ENCODE measurements at places on chromosomes 5 and 9.

DNA sequence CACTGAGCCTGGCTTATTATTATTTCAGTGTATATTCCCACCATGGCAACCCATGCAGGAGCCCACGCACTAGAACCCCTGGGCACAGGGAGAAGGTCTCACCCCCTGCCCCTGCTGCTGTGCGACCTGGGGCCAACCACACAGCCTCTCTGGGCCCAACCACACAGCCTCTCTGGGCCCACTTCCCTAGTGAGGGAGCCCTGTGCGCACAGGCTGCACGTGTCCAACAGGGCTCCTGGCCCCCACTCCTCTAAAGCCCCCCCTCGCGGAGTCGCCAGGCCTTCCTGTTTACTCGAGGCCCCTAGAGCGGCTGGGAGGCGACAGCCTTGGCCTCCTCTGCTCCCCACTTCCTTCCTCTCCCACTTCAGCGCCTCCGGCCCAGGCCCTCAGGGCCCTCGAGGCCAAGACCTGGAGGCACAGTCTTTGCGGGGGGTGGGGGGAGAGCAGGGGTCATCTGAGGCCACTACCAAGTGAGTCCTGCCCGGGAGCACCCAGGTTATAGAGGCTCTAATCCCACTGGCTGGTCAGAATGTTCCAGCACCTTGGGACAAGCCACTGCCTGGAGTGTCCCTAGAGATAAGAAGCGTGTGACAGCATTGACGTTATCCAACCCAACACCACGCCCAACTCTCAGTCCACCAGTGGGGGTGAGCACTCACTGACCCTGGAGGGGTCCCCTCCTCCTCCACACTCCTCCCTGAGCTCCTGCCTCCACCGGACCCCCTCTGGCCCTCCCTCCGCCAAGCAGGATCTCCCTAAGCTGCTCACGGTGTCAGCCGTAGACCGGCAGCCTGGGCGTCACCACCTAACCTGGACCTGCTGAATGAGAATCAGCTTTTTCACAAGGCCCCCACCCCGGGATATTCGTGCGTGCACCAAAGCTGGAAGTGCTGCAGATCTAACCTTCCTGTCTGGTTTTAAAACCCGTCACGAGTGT lies 7.9 kb upstream of the ENG start:
- no peak for DNase-seq

DNA sequence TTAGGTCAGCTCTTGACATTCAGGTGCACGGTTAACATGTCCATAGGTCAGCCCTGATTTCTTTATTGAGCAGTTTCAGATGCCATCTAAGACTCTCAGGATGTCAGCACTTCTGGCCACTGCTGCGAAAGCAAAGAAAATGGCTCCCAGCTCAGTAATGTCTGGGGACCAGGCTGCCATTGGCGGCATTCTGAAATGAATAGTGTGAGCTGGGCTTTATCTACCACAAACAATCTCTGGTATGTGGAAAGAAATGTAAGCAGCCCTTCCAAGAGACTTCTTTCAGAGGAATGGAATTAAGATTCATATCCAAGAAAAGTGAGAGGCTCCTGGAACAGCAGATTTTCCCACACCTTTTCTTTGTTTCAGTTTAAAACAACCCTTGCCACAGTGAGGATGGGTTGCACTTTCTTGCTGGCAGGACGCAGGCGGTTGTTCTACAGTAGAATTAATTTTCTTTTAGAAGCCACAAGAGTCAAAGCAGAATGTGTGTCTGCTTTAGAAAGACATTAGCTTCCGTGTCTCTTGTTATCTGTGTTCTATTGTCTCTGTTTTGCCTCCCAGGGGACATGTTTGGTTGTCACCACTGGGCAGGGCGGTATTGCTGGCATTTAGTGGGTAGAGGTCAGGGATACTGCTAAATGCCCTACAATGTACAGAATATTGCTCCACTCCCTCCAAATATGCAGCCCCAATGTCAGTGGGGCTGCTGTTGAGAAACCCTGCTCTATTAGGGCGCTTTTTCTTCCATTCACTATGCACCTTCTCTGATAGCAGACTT lies 149.9 kb upstream of the ANKH start:
- no peak for DNase-seq

GRCh38 chr5:53970475-53970874 lies 339.9 kb downstream of the ARL15 start:
- DNase-seq, result no peak

GRCh38 chr9:130366888-130367550 lies 77.7 kb upstream of the ASS1 start:
- DNase-seq, result no peak

- DNase-seq, result no peak
These were observed 190.7 kb downstream of the CD180 start for GRCh38 chr5:67005737-67006499.

GRCh38 chr9:93483497-93483896 lies 30.1 kb upstream of the FAM120AOS start:
- no peak for DNase-seq

- DNase-seq, result no peak
These were observed 22.7 kb downstream of the KIF3A start for GRCh38 chr5:132714456-132715307.

DNA sequence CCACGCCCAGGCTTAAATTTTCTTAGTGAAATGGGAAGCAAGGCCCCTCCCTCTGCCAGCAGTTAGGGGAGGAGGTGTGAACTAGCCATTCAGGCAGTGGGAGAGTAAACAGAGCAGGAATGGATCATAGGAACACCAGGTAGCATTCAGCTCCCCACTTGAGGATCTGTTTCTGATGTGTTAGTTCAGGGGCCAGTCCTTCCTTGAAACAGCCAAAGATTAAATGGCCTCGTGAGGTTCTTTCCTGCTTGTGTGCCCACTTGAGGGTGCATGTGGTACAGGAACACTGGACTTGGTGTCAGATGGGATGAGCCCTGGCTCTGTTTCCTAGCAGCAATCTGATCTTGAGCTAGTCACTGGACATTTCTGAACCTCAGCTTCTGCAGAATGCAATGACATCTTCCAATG lies 21.2 kb downstream of the FAXDC2 start:
- no peak for DNase-seq

- DNase-seq, result no peak
These were observed 316.1 kb downstream of the IRX1 start for GRCh38 chr5:3911773-3912172.

DNA sequence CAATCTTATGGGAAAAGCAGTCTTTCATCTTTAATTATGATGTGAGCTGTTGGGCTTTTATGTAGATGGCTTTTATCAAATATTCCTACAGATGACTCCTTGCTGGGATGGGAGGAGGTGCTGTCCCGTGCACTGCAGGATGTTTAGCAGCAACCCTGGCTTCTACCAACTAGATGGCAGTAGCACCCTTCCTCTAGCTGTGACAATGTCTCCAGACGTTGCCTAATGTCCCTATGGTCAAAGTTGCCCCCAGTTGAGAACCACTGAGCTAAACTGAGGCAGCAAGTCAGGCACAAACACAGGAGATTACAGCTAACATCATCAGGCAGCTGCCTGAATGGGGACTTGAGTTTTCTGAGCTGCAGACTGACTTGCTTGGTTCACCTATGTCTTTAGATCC lies 401.9 kb upstream of the PDE4D start:
- no peak for DNase-seq

DNA sequence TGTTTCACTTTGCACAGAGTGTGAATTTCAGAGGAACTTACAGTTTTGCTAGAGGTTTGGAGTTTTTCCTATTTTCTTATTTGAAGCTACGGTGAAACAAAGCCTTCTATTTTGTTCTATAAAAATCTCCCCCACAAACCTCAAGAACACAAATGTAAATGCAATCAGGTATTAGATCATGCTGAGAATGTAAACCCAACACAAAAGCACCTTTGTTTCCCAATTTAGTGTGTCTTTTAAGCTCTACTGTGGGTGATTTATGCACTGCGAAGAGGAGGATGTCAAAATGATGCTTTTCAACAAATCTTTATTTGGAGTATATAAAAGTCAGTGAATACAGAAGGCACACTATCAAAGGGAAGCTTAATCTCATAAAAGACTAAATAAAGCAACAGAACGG lies 4.3 kb upstream of the DRD1 start:
- DNase-seq, result no peak

GRCh38 chr5:180350711-180351465 lies 2.2 kb downstream of the GFPT2 start:
- DNase-seq, result no peak

DNA sequence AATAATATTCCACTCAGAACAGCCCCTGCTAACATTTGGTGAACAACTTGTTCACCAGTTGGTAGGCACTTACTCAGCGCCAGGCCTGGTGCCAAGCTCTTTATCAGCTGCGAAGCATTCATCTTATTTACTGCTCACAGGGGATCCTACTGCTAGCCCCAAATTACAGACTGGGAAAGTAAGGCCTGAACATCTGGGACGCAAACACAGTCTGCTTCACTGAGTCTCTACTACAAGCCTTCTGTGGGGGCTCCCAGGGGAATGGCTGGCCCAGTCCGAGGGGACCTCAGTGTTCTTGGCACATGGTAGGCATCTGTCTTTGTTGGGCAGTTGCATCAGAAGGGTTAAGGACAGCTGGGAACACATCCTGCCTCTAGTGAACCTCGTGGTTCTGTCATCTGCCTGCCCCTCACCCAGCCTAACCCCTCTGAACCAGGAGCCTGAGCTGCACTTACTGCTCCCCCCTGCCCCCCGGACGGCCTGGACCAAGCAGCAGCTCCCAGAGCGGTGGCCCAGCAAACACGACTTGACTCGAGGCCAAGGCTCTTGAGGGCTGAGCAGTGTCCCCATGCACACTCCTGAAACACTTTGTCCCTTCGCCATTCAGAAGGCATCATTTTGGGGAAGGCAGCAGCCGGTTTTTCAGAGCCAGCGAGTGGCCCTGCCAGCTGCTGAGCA lies at the start of gene PHYHD1:
PHYHD1 (plus strand) TSS at position 602 of the 678 bp plus-strand sequence. CDS start 1,342 bp downstream, outside the sequence.
- no peak for DNase-seq

DNA sequence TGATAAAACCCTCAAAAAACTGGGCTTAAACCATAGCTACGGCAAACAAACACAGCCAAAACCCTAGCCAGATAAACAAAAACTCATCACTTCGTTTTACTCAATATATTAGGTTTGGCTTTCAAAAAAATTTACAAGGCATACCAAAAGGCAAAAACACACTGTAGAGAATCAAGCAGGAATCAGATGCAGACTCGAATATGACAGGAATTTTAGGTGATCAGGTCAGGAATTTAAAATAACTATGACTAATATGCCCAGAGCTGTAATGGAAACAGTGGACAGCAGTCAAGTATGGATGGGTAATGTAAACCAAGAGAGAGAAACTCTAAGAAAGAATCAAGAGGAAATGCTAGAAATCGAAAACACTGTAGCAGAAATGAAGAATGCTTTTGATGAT lies 26.5 kb upstream of the DOCK2 start:
- no peak for DNase-seq

DNA sequence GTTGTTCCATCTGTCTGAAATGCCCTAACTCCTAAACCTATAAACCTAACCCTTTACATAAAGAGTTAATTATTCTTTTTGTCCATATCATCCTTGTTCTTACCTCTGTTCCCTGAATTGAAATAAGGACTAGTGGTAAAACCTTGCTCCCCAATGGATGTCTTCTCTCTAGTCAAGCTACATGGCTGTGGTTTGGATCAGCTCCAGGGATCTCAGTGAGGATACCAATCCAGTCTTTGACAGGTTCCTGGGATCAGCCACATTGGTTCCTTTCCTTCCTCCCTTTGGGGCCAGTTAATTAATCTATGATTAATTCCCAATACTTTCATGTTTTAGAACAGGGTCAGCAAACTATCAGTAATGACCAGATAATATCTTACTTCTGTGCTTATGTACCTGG lies 151.6 kb downstream of the SIL1 start:
- DNase-seq, result no peak

DNA sequence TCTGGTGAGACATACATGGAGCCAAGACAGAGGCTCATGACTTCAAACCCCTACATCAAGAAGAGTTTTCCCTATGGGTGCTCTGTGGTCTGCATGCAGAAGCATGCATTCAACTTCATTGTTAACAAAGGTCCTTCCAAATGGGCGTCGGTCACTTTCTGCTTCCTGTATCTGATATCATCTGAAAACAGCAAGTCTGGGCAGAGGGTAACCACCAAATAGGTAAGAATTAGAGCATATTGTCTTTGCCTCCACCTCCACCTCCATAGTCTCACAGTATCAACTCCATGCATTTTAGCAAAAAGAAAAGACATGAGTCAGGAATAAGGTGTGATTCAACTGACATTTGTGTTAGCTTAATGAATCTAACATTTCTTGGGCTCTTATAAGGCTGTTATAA lies 462.9 kb downstream of the DMRT2 start:
- no peak for DNase-seq

GRCh38 chr9:111037708-111038330 lies 451 bp downstream of the LPAR1 start:
- DNase-seq, result no peak

DNA sequence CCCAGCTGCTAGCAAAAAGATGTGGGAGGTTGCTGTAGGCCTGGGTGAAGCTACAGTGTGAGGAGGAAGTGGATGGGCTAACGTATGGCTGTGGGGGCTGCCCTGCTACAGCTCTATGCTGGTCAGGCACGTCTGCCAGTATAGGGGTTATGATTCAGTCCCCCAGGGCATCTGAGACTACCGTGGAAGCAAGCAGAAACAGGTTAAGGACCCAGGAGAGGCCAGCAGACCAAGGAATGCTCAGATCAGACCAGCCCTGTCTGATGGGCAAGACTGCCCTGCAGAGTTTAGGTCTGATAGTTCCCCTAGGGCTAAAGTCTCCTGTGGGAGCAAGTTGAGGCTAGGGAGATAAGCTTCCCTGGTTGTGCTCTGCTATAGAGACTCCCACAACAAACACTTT lies 416.1 kb upstream of the CTNND2 start:
- DNase-seq, result no peak

DNA sequence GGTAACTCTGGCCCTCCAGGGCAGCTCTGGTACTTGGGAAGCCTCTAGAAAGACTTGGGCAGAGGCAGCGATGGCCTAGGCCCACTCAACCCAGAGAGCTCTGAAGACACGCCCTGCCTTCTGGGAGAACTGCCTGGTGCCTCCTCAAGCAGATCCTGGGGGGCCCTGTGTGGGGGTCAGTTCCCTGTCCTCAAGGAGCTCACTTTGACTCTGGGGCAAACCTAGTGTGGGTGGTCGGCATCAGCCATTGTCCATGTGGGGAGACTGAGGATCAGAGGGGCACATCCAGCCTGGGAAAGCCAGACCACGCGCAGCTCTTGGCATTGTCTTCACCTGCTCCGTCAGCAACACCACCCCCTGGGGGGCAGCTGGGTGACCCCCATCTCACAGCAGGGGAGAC lies 28.0 kb downstream of the ABO start:
- no peak for DNase-seq

- no peak for DNase-seq
These were observed 23.0 kb downstream of the UBE2D2 start for GRCh38 chr5:139584137-139584536.

GRCh38 chr9:98881836-98882568 lies 61.7 kb upstream of the COL15A1 start:
- no peak for DNase-seq
